Skeletal muscle tissue (tissue), 5 donors: ENCODE measurements at places on chromosomes 12 and 14. TPM values are rescaled to one million over a fixed set of nuclear protein-coding genes. Genes with fewer than 3 reads are reported as not detected.

ST8SIA1 gene
- total RNA-seq: 5.2 TPM

IL23A gene
- total RNA-seq: not detected

ZFP36L1 gene
- total RNA-seq: 27.7 TPM

SIX4 gene
- total RNA-seq: 11.0 TPM

POLE2 gene
- 15.1 TPM for total RNA-seq

MMP17 gene
- 6.3 TPM for total RNA-seq

PAX9 gene
- 0.52 TPM for total RNA-seq

SMIM41 gene
- not detected for total RNA-seq

OAS2 gene
- 6.8 TPM for total RNA-seq

NKX2-8 gene
- not detected for total RNA-seq

GCN1 gene
- total RNA-seq: 87.2 TPM

ASCL1 gene
- total RNA-seq: not detected

SERPINA1 gene
- 3.7 TPM for total RNA-seq

AVPR1A gene
- 14.1 TPM for total RNA-seq

HRK gene
- total RNA-seq: 0.52 TPM

KRT83 gene
- not detected for total RNA-seq

UBC gene
- 1,198 TPM for total RNA-seq

TAS2R43 gene
- total RNA-seq: 11.5 TPM

PCED1B gene
- total RNA-seq: 1.0 TPM

PPFIA2 gene
- 1.0 TPM for total RNA-seq

TPPP2 gene
- not detected for total RNA-seq

METTL17 gene
- 45.4 TPM for total RNA-seq

RFX4 gene
- not detected for total RNA-seq

KRT86 gene
- total RNA-seq: 0.52 TPM

IL26 gene
- not detected for total RNA-seq

AQP2 gene
- total RNA-seq: not detected

CABP1 gene
- 0.52 TPM for total RNA-seq

RILPL1 gene
- 5.2 TPM for total RNA-seq

BCL2L2 gene
- total RNA-seq: 11.0 TPM

TMEM179 gene
- total RNA-seq: 1.0 TPM

PTPRQ gene
- 3.7 TPM for total RNA-seq

SLC25A47 gene
- 0.52 TPM for total RNA-seq

TARBP2 gene
- total RNA-seq: 29.7 TPM
